Thoracic aorta (tissue), 2 donors: ENCODE measurements at places on chromosomes 3 and 15. TPM values are rescaled to one million over a fixed set of nuclear protein-coding genes. Genes with fewer than 3 reads are reported as not detected.

Gene STRIT1
- total RNA-seq: not detected

DNA sequence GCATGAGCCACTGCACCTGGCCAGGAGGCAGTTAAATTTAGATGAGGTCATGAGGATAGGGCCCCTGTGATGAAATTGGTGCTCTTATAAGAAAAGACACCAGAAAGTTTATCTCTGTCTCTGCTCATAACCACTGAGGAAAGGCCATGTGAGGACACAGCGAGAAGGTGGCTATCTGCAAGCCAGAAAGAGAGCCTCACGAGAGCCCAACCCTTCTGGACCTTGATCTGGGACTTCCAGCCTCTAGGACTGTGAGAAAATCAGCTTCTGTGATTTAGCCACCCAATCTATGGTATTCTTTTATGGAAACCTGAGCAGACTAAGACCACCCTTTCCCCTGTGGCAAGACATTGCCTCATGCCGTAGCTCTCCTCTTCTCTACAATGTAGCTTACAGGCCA is 337.6 kb downstream of the THSD4 start:
- no peak for DNase-seq

DNA sequence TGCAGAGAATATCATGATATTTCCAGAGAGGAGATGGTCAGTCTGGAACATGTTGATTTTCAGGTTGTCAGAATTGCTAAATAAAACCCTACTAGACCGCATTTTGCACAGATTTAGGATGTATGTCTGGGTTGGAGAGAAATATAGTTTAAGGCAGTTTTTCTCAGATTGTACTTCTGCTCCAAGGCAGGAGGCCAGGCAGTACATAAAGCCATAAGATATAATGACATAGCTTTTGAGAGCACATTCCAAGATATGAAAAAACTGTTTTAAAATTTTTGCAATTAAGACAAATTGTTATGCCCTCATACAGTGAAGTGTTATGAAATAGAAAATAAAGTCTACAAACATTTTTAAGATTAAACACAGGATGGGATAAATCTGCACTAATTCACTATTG is 301.8 kb upstream of the CBLB start:
- no peak for DNase-seq

DNA sequence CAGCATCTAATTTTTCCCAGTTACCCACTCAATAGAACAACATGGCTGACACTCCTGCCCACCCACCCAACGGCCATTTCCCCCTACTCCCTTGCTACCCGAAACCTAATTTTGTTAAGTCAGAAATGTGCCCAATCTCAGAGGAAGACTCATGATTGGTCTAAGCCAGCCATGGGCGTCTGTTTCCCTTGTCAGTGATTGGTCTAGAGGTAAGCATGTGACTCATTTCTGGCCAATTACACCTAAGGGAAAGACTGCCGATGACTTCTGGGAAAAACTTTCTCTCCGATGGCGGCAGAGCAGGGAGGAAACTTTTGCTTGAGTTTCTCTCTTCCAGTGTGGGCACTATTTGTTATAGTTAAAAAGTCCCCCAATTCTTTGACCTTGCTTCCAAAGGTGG is 72.9 kb downstream of the RPLP1 start:
- DNase-seq: no peak

Gene INSYN1
- 10.6 TPM for total RNA-seq

DNA sequence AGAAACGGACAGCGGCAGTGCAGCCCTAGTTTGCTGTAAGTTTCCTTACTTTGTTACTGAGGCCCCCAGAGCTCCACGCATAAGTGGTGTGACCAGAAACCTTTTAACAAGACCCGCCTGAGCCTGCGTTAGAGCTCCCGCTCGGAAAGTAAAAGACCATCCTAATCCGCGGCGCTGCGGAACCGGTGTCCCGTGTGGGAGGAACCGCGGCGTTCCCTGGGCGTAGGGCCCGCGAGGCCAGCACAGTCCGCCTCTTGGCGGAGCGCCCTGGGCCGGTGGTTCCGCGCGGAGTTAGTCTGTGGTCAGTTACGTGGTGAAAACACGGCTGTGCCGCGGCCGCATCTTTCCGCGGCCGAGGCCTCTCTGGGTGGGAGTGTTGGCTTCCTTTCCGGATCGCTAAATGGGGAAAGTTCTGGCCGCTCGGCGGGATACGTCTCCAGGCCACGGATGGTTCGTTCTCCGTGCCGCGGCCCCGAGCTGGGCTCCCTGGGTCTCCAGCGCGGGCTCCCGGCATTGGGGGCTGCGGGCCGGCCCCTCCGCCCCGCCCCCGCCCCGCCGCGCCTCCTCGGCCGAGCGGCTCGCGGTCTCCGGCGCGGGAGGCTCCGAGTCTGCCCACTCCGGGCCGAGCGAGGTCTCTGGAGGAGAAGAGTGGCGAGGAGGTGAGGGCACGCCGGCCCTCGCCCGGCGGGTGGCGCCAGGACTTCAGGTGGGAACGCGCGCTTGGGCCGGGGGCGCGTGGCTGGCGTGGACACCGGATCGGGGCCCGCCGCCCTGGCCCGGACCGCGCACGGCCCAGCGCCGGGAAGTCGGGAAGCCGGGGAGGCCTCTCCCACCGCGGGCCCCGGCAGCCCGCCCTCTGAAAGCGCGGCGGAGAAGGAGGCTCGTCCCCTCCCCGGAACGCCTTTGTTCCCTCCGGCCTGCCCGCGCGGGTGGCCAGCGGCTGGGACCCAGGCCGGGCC is 754 bp downstream of the B3GNT5 start:
- DNase-seq: no peak

GRCh38 chr15:61063875-61064320 is 165.2 kb downstream of the RORA start:
- DNase-seq: no peak

DNA sequence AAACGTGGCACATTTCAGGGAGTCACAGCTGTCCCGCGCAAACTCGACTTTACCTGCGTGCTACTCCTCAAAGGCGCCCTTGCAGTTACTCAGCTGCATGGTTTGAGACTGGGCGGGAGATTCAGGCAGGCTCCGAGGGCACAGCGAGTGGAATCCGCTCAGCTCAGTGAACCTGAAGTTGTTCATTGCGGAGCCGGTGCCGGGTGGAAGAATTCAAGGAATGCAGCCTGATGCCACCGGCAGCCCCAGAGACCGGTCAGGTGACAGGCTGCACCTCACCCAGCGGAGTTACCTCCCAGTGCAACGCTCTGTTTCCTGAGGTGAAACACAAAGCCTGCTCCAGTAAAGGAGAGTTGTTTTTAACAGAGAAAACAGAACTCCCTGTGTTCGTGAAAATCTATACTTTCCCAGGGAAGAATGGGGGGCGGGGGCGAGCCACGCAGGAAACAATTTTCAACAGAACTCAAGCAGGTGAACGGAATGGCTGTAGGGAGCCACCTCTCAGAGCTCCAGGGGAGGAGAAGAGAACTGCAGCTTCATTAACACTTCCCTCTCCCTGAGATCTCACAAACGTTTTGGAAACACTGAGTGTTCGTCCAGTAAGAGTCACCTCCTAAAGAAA is 3.8 kb downstream of the VEPH1 start:
- DNase-seq: no peak

- DNase-seq: no peak
Measured at GRCh38 chr15:55774113-55774970, 31.4 kb upstream of the PRTG start.

GRCh38 chr3:76044601-76045600 is 259.6 kb upstream of the ZNF717 start:
- no peak for DNase-seq

- DNase-seq: no peak
Measured at GRCh38 chr3:160935413-160936095, 169.6 kb downstream of the B3GALNT1 start.

DNA sequence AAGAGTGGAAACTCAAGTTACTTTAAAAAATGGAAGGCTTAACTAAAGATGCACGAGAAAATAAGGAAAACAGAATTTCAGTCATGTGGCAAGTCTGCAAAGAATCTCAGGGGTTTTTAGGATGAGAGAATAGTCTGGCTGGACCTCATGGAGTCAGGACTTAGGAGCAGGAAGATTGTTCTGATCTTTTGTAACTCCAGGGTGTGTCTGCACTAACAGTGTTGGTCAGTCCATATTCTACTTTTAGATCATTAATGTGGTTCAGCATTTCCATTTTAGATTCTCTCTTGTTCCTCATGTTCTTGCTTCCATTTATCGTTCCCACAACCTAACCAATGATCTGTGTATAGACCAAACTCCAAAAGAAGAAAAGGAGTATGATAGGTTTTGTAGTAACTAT is 15.3 kb downstream of the TMEM108 start:
- no peak for DNase-seq

Gene NEK10
- total RNA-seq: 0.68 TPM

Gene ACAN
- 147 TPM for total RNA-seq

Gene ADAMTS17
- total RNA-seq: 8.1 TPM

DNA sequence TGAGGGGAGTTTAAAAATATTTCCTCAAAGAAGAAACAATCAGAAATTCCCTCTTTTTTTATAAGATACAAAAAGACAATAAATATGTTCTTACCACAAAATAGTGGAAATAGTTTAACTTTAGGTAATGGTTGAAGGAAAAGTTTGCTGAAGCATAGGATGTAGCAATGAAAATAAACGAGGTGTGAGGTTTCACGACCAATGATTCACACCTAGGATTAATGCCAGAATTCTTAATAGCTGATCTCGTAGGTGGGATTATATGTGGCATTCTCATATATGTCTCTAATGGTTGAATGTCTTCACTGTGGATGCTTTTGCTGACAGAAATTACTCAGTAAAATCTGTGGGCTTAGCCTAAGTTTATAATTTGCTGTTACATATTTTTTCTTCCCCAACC is 467.7 kb downstream of the FGF12 start:
- DNase-seq: no peak

- no peak for DNase-seq
Measured at GRCh38 chr15:92682741-92683510, 27.4 kb upstream of the FAM174B start.

Gene IMPG2
- 0.81 TPM for total RNA-seq

DNA sequence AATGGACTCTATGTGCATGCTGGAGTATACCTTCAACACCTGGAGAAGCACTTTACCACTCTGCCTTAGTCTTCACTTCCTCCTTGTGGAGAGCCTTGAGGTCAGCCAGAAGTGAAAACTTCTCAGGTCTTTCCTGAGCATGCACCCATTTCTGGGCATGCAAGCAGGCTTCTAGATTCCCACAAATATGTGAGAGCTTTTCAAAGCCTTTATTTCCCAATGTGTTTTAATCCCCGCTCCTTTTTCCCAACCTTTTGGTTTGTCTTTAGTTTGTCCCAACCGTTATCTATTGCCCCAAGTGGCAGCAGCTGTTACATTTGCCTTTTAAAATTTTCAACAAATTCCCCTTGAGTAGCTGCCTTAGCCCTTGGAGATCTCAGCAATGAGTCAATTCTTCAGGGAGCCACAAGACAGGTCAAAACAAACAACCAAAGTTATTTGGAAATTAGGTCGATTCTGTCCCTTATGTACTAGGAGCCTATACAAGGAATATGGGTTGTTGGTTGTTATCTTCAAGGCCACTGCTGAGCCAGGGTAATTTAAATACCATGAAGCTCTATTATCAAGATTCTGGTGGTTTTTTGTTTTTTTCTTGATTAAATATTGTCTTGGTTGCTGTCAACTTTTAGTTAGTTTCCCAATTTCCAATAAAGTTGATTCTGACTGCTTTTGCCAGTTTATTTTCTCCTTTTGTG is 44.4 kb downstream of the LSM3 start:
- no peak for DNase-seq

Gene TPM1
- total RNA-seq: 1,440 TPM

GRCh38 chr3:126958638-126959085 is 24.3 kb upstream of the PLXNA1 start:
- no peak for DNase-seq

GRCh38 chr3:14414846-14415464 is 12.5 kb downstream of the SLC6A6 start:
- DNase-seq: no peak

GRCh38 chr3:128075522-128076482 is 23.6 kb downstream of the SEC61A1 start:
- no peak for DNase-seq

- DNase-seq: no peak
Measured at GRCh38 chr3:124834723-124835718, 52.1 kb downstream of the ITGB5 start.

Gene TMEM207
- not detected for total RNA-seq

DNA sequence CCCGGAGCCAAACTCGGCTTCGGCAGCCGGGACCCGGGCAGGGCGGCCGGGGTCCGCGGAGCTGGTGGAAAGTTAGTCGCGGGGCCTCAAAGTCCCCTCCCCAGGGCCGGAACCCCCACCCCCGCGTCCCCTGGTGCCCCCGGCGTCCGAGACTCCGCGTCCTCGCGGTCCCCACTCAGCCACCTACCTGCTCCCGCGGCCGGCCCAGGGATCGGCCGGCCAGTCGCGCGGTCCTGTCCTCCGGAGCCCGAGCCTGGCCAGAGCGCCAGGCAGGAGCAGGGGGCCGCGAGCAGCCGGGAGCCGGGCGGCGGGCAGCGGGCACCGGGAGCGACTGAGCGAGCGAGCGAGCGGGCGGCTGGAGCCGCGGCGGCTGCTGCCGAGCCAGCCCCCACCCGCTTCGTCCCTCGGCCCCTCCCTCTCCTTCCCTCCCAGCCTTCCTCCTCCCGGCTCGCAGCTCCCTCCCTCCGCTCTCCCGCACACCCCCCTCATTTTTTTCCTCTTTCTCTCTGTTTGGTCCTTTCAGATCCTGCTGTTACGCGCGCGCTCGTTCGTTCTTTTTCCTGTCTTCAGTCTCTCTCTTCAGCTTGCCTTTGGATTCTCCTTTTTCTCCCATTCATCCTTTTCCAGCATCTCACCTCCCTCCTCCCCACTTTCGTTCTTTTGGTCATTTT is at the start of gene MEGF11:
TSS of gene MEGF11 (minus strand) at position 333 of the 671 bp plus-strand sequence. CDS start 125,347 bp downstream, outside the sequence.
- no peak for DNase-seq

- DNase-seq: no peak
Measured at GRCh38 chr3:73465926-73466325, 158.8 kb downstream of the PDZRN3 start.

GRCh38 chr3:154018100-154018696 is 103.0 kb upstream of the ARHGEF26 start:
- DNase-seq: no peak

Gene B3GALNT1
- total RNA-seq: 16.4 TPM

Gene EFHB
- 0.41 TPM for total RNA-seq

DNA sequence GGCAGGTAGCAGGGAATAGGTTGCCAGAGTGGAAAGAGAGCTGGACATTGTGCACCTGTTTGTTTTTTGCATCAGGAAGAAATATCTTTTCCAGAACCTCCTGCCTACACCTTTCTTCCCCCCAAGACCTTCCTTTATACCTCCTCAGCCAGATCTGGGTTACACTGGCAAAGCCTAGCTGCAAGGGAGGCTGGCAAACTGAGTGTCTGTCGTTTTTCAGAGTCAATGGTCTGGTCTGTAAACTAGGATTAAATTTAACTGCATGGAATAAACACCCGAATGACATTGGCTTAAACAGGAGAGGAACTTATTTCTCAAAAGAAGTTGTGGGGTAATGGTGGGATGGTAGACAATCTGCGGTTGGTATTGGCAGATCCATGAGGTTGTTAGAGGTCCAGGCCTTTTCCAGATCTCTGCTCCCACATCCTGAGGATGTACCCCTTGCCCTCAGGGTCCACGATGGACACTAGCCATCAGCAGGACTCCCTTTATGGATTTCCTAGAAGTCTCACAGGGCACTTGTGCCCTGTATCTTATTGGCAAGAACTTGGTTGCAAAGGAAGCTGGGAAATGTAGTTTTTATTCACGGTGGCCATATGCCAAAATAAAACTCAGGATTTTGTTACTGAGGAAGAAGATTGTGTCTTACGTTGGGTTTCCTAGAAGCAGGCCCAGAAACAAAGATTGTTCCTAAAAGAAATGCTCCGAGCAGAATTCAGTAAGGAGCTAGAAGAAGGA is 3.2 kb upstream of the RARRES1 start:
- DNase-seq: no peak
